Activated naive CD4-positive, alpha-beta T cell (primary cell): ENCODE measurements at places on chromosomes 2 and 18.

- DNase-seq, result no peak
Measured at GRCh38 chr2:187165936-187166610, 282.0 kb downstream of the CALCRL start.

GRCh38 chr2:69149631-69150215, 136.7 kb downstream of the ANTXR1 start:
- no peak for DNase-seq

DNA sequence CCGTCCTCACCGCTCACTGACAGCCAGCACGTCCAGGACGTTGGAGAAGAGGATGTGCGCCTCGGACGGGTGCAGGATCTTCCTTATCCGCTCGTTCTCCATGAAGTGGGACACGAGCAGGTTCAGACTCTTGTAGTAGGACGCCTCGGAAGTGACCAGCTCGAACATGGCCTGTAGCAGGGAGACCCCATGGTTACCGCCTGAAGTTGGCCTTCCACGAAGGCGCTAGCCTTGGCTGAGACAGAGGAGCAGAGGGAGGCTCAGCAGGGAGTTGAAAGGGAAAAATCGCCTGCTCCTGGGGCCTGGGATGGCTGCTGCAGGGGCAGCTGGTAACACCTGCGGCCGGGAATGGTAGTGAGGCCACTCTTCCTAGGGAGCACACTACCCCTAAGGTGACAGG, 24.7 kb downstream of the SNORC start:
- no peak for DNase-seq

- DNase-seq, result no peak
Measured at GRCh38 chr2:175807031-175807873, 194.8 kb downstream of the LNPK start.

- no peak for DNase-seq
Measured at GRCh38 chr2:218329027-218329825, 27.4 kb upstream of the CATIP start.

- DNase-seq, result no peak
Measured at GRCh38 chr2:66697366-66697765, 262.4 kb downstream of the MEIS1 start.

DNA sequence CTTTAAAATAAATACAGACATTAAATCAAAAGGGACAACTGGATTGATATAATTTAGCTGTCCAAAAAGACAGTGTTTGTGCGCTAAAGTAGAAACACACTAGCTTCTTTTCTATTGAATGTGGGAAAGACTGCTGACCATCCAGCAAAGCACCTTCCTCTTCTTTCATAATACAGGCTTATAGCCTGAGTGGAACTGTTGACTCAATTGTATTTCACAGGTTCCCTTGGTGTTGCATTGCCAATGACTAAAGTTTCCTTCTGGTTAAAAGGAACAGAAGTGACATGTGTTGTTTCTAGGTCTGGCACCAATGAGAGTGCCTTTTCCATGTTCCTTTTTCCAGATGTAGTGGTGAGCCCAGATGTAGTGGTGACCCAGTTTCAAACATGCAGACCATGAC, 412.3 kb downstream of the RNF144A start:
- DNase-seq, result no peak

GRCh38 chr2:196914867-196915460, 11.5 kb downstream of the PGAP1 start:
- DNase-seq, result no peak
